Stimulated activated CD4-positive, alpha-beta T cell treated with anti-CD3 and anti-CD28 coated beads, Interleukin-4, amount 100 ng/mL, for 24 hours (primary cell): ENCODE measurements at places on chromosomes 16 and 17.

DNA sequence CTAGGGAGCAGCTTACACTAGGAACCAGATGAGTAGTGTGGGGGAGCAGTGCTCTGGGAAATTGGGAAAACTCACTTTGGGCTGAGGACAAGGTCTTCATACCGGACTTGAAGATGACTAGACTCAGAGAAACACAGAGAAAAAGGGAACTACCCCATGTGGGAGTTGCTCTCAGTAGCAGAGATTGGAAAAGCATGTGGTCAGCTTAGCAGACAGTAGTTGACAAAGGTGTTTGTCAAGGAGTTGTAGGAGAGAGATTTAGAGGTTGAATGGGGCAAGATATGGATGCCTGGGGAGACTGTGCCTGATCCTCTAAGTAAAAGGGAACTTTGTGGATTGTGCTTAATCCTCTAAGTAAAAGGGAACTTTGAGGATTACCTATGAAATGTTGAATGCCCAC, 194.5 kb upstream of the COX10 start:
- DNase-seq: no peak

DNA sequence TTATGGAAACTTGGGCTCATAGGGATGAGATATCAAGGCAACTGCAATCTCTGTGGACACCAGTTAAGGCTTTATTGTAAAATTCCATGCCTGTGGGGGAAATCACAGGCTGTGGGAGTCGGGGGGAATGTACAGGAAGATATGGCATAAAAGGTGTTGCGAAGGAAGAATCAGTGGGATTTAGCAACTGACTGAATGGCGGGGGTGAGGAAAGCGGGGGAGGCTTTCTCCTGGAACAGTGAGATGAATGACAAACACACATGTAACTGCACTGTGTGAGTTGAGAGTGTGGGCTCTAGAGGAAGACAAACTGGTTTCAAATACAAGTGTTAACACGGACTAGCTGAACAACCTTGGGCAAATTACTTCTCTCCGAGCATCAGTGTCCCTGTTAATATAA, 143.7 kb downstream of the PRKCB start:
- no peak for DNase-seq

DNA sequence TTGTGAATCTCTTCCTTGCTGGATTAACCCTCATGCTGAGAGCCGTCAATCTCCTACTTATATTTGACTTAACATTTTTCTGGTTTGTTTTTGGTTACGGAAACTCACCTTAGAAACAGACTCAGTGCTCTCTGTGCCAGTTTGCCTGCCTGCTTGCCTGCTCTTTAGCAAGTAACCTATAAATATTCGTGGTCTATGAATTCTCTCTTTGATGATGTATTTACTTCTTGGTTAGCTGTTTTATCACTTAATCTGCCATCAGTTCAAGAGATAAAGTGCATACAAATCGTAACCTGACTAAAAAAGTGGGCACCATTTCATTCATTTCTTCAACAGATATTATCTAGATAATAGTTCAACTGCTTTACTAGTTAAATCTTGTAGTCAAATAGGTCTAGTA, 26.7 kb downstream of the CYB5B start:
- no peak for DNase-seq

DNA sequence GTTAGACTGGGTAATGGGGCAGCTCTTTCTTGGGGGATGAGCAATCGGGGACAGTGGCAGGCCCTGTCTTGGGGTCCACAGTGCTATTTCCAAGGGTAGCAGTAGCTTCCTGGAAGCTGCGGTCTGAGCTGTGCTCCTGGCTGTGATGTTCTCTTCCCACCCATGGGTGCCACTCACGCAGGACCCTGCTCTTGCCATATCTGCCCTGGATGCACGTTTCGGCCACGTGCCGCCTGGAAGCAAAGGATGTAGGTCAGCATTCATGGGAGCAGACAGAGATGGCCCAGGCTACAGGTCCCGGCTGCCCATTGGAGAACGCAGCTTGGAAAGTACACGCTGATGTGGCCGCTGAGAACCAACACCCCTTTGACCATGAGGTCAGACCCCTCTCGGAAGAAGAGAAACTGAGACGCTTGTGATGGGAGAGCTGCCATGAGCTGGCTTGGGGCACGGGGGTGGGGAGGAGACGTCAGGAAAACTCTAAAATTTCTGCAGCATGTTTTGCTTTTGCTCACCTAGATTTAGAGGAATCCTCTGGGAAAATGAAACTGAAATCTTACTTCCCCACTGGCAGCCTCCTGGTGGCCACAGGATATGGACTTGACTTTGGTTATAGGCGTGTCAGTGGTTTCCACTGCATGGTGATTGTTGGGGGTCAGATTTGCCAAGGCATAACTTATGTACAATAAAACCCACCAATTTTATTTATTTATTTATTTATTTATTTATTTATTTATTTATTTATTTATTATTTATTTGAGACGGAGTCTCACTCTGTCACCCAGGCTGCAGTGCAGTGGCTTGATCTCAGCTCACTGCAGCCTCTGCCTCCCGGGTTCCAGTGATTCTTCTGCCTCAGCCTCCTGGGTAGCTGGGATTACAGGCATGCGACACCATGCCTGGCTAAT, 36.2 kb upstream of the IRF8 start:
- no peak for DNase-seq

DNA sequence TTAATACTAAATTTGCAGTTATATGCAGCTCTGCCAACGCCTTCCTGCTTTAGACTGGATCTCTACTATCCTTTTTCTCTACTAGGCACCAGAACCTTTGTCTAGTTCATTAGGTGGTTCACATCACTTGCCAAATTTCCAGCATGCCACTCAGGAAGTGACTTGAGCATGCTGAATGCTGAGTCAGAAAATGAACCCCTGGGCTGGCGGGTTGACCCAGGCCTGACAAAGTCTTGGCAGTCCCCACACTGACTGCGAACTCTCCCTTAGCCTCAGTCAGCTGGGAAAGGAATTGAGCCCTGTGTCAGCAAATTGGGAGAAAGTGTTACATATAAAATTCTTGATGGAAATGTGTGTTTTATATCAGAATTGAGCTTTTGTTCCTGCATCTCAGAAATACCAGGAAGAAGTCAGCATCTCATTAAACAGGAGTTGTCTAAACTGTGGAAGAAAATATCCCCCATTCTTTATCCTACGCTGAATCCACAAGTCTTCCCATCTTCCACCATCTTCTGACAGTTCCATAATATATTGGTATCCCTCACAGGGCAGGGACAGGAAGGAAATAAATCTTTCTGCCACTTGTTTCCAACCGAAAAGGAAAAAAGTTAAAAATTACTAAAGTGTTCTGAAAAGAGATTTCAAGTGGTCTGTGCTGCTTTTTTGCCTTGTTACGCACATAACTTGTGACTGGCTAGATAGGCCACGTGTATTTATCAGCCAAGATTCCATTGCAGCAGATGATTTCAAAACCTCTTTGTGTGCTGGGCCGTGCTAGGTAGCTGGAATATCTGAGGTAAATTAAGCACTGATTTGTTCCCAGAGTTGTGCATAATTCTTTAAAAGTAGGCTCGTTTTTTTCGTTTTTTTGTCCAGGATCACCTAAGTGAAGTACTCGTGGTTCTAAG, 16.7 kb upstream of the SLC12A3 start:
- DNase-seq: no peak

GRCh38 chr17:20228860-20229259, 219.7 kb downstream of the SPECC1 start:
- no peak for DNase-seq

- DNase-seq: no peak
These were observed 16.4 kb downstream of the DHODH start for GRCh38 chr16:72024862-72025382.

GRCh38 chr17:48519427-48519826, 11.4 kb downstream of the HOXB1 start:
- DNase-seq: no peak

- DNase-seq: peak; percentile 26
These were observed at the start of gene SEC14L1 for GRCh38 chr17:77140878-77141767. Gene SEC14L1 (plus strand): TSS chr17:77140969. CDS start chr17:77143597, 2,628 bp downstream.

DNA sequence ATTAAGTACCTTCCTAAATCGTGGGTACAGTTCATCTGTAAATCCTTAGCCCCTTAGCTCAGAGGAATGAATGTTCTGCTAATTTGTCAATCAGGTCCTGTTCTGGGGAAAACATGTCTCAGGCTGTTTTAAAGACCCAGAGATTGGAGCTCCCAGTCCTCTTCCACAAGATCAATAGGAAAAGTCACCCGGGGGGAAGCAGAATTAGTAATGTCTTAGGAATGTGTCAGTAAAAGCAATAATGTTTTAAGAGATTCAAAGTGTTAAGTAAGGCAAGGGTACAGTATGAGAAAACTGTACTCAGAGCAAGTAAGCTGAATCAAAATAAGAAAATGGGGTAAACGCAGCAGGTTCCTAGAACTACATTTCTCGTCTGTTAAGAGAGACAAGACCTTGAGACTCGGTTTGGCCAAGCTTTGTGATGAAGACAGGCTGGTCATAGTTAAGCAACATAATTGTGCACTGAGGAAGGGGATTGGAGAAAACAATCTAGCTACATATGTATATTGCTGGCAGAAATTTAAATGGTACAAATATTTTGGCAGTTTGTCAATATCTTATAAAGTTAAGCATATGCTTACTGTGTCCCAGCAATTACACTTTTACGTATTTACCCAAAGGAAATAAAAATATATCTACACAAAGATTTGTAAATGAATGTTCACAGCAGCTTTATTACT, 192.9 kb upstream of the C17orf78 start:
- no peak for DNase-seq

DNA sequence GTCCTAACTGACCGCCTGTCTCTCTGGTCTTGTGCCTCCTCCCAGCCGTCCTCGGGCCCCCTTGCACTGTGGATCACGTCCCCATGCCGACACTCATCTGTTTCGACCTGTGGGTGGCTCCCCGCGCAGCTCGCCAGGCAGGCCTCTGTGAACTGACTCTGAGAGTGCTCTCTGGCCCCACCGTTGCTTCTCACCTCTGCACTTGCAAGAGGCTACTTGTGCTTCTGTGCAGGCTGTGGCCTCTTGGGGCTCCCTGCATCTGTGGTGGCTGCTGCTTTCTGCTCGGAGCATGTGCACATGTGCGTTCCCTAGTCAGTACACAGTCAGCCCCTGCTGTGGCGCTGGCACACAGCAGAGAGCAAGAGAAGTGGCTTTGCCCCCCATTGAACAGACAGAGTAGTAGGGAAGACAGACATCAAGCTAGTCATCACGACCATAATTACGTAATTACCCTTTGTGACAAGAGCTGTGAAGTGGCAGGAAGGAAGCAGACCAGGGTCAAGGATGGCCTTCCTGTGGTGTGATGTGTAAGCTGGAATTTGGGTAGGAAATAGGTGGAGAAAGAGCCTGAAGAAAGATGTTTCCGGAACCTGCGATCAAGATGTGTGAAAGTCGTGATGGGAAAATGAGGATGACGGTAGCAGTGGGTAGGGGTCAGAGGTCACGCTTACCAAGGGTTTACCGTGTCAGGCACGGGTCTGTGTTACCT, 256.0 kb upstream of the CACNG5 start:
- DNase-seq: no peak

DNA sequence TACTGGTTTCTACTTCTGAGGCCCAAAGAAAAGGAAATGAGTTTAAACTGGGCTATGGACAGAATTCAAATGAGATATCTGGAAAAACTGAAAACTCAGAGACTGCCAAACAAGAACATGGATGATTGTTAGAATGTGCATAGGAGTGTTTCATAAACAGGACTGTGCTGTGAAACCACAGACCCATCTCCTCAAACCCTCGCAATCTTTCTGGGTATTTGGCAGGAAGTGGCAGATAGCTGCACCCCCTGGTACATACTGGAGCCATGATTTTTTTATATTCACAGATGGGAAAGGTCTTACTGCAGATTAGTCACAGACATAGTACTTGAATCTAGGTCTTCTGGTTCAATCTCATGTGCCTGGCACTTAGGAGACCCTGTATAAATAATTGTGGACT, 145.0 kb downstream of the CCDC182 start:
- DNase-seq: peak; percentile 30

- no peak for DNase-seq
These were observed 69.7 kb upstream of the CHMP6 start for GRCh38 chr17:80921741-80922579.

DNA sequence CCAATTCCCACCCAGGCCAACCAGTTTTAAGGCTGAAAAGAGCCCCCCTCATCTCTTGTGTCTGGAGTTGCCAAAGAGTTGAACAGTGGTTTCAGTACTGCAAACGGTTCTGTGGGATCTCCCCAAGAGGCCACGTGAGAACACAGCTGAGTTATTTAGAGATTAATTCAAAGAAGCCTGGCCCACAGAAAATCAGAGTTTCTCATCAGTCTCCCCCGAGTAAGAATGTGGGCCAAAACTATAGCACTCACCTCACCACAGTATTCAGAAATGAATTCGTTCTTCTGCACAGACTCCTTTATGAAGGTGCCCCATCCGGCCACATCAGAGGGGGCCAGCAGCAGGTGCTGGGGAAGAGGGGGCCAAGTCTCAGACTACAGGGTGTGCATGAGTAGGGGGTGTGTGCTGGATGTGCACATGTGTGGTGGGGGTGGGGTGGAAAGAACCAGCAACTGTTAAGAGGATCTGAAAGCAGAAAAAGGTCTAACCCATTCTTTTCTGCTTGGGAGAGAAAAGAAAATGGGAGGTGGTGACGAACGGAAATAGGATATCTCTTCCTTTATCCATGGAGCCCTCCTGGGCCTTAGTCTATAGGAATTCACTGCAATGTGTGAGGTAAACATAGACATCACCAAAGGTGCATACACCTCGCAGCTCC, 22.6 kb downstream of the CNTNAP1 start:
- peak; percentile 18 for DNase-seq

- DNase-seq: no peak
These were observed 114.7 kb downstream of the C16orf78 start for GRCh38 chr16:49488336-49488735.

GRCh38 chr16:69326172-69326873, 4.1 kb downstream of the PDF start:
- no peak for DNase-seq

- no peak for DNase-seq
These were observed 2.2 kb downstream of the NUBP1 start for GRCh38 chr16:10745841-10746240.

DNA sequence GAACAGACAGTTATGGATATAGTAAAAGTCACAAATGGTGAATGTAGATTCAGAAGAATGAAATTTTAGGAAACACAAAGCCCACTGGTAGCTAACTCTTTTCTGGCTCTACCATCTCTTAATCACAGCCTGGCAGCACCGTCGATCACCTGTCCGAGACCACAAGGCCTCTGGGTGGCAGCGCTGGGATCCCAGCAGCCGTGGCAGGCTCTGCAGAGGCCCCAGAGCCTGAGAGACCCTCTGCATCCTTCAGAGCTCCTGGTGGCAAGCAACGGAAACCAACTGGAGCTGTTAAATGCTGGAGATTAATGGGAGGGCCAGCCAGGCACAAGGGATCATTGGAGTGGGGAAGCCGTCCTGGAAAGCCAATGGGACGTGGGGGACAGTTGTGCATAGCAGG, 26.3 kb downstream of the LAT start:
- no peak for DNase-seq
